GM12864 (cell line): ENCODE measurements at places on chromosomes 4 and X.

GRCh38 chr4:91222014-91222413 lies 1081.8 kb upstream of the GRID2 start:
- no peak for DNase-seq

DNA sequence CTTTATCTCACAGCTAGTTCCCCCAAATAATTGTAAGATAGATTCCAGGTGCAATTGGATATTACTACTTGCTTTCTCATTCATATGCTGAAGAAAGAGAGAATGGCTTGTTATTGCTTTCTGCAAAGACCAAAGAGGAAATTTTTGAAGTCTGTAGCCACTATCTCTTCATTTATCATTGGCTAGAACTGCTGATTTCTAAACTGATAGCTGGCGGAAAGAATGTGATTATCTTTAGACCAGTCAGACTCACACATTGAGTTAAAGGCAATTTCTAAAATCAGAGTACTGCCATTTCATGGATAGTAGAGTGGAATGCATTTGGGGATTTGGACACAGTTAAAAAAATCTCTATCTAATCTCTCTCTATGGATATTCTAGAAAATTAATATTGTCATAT lies 12.4 kb upstream of the TMPRSS11E start:
- no peak for DNase-seq

DNA sequence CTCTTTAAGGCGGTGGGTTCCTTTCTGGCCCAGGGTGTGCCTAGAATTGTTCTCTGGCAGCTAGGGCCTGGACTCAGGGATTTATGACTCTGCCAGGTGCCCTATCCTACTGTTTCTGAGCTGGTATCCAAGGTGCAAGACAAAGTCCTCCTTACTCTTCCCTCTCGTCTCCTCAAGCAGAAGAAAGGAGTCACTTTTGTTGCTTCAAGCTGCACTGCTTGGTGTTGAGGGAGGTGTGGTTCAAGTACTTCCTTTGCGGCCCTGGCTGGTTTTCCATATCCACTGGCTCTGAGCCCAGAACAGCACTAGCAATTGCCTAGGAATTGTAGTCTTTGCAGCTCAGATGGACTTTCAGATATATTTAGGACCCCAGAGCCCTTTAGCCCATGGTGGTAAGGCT lies 39.3 kb downstream of the RTL3 start:
- DNase-seq: no peak

- no peak for DNase-seq
Measured at GRCh38 chr4:99968330-99968729, 18.3 kb upstream of the H2AZ1 start.

DNA sequence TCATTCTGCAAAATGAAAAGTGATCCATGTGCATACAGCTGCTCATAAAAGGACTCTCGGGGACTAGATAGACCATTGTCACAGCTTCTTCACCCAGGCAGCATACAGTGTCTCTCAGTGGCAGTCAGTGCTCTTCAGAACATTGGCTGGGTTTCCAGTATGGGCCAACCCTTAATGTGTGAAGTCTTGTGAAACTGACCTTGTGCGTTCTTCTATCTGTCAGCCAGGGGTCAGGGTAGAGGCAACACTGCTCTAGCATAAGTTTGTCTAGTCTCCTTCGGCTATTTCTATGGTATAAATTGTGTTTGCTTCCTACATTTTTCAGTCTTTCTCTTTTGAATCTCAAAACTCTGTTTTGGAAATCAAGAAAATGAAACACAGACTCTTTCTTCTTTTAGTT lies 37.0 kb upstream of the SMIM31 start:
- no peak for DNase-seq

DNA sequence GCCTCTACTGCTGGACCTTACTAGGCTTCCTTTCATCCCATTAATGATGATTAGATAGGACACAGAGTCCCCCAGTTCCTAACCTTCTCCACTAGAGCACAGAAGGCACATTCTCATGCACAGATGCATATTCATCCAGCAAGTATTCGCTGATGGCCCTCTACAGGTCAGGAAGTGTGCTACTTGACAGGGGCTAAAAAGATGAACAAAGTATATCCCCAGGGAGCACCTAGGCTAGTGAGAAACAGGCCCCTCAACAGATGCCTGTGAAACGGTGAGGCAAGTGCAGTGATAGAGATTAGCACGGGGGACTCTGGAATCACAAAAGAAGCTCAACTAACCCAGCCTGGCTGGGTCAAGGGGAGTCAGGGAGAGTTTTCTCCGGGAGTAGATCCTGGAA lies 95.8 kb downstream of the MGST2 start:
- no peak for DNase-seq

DNA sequence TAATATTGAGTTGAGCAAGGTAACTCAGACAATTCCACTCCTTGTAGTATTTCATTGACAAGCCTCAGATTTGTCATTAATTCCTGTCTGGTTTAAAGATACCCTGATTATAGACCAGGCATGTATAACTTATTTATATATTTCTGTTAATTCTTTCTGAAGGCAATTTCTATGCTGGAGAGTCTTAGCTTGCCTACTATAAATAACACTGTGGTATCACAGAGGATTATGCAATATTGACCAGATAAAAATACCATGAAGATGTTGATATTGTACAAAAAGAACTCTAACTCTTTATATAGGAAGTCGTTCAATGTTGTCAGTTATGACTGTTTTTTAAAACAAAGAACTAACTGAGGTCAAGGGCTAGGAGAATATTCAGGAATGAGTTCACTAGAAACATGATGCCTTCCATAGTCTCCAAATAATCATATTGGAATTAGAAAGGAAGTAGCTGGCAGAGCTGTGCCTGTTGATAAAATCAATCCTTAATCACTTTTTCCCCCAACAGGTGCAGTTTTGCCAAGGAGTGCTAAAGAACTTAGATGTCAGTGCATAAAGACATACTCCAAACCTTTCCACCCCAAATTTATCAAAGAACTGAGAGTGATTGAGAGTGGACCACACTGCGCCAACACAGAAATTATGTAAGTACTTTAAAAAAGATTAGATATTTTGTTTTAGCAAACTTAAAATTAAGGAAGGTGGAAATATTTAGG lies 821 bp downstream of the CXCL8 start:
- no peak for DNase-seq
